Left renal cortex interstitium (tissue), 4 donors: ENCODE measurements at places on chromosomes 4 and X. TPM values are rescaled to one million over a fixed set of nuclear protein-coding genes. Genes with fewer than 3 reads are reported as not detected.

Gene PABPC1L2B
- not detected for polyA plus RNA-seq

Gene EDA2R
- 0.59 TPM for polyA plus RNA-seq

Gene CYLC1
- not detected for polyA plus RNA-seq

Gene TLR1
- polyA plus RNA-seq, result 4.9 TPM

Gene RNF128
- polyA plus RNA-seq, result 16.8 TPM

Gene TENM3
- 14.4 TPM for polyA plus RNA-seq

Gene MAML3
- 16.2 TPM for polyA plus RNA-seq

Gene CLCN4
- 5.3 TPM for polyA plus RNA-seq

Gene TCEAL2
- polyA plus RNA-seq, result 23.8 TPM

Gene NEUROG2
- not detected for polyA plus RNA-seq

Gene VEGFD
- polyA plus RNA-seq, result 0.64 TPM
